ENCODE measurements at places on chromosomes 11 and 22.

DNA sequence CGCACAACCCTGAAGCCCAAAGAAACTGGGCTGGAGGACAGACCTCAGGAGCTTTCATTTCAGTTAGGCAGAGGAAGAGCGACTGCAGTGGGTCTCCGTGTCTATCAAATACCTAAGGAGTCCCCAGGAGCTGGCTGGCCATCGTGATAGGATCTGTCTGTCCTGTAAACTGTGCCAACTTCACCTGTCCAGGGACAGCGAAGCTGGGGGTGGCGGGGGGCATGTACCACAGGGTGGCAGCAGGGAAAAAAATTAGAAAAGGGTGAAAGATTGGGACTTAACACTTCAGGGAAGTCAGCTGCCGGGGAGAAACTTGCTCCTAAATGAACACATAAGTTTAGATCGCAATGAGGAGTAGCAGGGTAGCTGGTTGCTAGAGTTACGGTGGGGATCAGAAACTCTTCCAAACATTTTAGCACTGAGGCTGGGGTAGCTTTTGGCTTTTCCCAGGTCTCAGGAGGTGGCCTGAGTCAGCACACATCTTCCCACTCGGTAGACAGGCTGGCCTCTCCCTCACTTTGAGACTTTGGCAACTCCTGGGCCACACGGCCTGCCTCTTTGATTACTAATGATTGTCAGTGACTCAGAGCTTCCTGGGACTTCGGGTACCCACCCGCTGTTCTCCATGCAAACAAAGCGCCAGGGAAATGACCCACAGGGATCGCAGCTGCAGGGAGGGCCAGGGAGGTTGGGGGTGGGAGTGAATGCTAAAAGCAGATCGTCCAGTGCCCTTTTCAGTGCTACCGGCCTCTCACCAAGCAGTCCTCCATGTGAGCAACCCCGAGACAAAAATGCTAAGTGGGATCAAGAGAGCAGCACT lies 2.9 kb upstream of the MTFP1 start:
- DNase-seq = peak; percentile 4

- DNase-seq = no peak
Measured at GRCh38 chr22:50305923-50306566, 1.4 kb downstream of the PLXNB2 start.

DNA sequence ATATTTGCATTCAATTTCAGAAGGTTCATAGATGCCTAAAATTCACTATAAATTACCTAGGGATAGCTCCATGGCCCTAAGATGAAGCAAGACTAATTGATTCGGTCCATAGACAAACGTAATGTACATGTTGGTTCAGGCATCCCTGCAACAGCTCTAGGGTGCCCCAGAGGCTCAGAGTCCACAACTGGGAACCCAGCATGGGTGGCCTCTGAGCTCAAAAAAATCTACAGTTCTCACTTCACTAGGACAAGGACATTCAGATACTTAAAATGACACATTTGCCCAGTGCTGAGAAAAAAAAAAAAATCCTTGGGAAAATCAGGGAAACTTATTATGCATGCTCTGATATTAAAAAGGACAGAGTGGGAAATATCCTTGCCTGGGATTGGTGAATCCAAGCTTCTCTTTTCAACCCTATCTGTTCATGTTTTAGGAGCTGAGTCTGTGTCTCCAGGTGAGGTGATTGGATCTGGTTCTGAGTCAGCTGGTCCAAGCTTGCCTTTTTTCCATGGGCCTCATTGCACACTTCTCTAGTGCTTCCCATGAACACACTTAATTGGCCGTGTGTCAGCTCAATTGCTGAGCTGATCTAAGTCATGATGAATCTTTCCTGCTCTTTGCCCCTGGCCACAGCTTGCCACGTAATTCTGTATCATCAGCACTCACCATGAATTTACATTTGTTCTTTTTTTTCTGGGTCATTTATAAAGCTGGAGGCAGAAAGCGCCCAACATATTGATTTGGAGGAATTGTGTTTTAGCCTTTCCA lies 116.3 kb upstream of the RCN1 start:
- DNase-seq = no peak

DNA sequence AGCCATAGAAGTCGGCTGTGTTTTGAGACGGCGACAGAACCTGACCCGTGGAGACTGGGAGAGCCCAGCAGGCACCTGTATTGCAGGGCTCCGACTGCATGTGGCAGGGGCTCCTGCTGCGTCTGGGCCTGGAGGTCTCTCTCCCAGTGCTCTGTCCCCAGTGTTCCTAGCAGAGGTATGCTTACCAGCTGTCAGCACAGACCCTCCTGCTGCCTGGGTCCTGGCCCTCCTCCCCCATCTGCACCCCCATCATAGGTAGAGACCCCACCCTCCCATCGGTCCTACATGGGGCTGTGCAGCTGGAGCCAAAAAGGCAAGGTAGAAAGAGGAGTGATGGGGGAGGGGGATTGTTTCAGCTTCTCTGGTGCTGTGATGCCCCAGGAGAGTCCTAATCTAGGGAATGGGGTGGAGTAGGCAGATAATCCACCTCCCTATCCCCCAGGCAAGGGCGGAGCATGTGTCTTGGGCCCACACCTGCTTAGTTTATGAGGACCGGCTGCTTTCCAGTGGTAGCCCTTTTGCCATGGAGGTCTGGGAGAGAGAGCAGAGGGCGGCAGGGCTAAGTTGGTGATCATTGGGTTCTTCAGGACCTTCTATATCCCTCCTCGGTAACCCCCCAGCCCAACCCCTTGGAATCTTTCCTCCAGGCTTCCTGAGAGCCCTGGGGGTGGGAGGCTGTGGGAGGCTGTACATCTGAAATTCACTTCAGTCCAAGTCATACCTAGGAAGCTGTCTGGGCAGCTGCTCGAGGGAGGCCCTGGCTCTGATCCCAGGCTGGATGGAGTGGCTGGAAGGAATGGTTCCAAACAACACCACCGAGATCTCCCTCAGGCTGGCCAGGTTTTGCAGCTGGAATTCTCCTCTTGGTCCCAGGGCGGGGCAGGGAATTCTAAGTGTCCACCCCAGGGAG lies 5.3 kb downstream of the SLC7A4 start:
- no peak for DNase-seq

DNA sequence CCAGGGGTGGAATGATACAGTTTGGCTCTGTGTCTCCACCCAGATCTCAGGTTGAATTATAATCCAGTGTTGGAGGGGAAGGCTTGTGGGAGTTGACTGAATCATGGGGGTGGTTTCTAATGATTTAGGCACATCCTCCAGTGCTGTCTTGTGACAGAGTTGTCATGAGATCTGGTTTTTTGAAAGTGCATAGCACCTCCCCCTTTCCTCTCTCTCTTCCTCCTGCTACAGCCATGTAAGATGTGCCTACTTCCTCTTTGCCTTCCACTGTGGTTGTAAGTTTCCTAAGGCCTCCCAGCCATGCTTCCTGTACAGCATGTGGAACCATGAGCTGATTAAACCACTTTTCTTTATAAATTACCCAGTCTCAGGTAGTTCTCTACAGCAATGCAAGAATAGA lies 45.1 kb downstream of the THAP12 start:
- no peak for DNase-seq

- no peak for DNase-seq
Measured at GRCh38 chr22:40890881-40891280, 29.0 kb upstream of the DNAJB7 start.

DNA sequence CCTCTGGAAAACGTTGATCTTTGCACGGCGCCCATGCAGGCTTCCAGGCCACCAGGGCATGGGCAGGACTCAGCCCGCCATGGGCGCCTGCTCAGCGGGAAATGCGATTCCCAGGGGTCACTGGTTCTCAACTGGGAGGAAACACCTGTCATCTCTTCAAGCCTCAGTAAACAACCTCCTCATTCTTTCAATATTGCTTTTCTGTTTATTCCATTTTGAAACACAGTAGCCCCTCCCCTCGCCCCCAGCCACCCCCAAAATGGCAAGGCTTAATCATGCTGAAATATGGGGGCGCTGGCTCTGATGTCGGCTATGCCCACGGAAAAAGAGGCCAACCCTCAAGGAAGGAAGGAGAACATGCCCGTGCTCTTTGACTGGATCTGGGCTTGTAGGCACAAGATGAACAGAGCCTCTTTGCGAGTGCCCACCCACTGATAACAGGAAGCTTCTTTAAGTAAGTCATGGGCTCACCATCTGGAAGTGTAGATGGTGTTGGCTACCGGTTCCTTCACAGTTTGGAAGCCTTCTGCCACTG lies 594 bp upstream of the POU2AF1 start:
- DNase-seq = no peak

DNA sequence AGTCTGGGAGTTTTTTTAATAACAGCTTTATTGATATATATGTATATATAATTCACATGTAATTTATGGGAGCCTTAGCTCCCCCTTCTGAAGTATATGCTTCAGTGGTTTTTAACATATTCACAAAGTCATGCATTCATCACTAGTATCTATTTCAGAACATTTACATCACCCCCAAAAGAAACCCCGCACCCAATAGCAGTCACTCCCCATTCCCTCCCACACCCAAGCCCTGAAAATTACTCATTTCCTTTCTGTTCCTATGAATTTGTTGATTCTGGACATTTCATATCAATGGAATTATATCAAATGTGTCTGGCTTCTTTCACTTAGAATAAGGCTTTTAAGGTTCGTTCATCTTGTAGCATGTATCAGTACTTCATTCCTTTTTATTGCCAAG lies 35.6 kb upstream of the SYT7 start:
- DNase-seq = no peak

DNA sequence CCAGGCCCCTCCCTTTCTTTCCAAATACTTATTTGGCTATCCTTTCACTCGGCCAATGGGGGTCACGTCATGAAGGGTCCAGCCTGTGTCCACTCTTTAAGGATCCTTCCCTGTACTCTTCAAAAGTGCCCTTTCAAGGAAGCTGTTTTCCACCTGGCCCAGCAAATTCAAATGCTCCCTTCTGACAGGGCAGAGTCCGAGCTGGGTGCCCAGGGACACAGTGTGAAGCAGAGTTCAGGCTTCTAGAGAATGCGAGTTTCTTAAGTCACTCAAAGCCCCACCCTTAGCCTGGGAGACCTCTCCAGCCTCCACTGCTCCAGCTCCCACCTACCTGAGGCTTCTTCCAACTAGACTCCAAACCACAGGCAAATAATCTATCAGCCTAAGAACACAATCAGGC lies 5.5 kb upstream of the APOA1 start:
- no peak for DNase-seq

DNA sequence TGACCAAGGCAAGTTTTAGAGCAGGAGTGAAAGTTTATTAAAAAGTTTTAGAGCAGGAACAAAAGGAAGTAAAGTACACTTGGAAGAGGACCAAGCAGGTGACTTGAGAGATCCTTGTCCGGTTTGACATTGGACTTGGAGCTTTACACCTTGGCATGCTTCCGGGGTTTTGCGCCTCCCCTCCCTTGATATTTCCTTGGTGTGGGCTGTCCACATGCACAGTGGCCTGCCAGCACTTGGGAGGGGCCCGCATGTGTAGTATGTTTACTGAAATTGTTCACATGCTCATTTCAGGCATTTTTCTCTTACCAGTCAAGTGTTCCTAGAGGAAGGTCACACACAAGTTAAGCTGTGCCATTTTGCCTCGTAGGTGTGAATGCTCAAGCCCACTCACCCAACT lies 19.0 kb upstream of the THRSP start:
- DNase-seq = no peak

- no peak for DNase-seq
Measured at GRCh38 chr11:9600644-9601036, 27.2 kb downstream of the WEE1 start.

DNA sequence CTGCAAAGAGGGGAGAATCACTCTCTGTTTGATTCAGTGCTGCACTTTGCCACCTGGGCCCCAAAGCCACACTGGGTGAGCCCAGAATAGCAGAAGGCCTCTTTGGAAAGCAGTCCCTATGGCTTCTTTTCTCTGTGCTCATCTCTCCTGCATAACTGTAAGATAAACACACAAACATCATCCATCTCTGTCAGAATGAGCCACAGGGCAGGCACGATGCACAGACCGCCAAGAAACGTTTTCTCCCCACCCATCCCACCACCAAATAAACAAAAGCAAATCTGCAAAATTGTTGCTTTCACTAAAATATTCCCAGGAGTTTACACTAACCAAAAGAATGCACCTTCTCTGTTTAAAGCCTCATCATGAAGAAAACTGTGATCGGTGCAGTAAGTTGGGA lies 196.4 kb upstream of the POU2AF2 start:
- DNase-seq = no peak

- DNase-seq = no peak
Measured at GRCh38 chr11:23976426-23976825, 520.4 kb upstream of the LUZP2 start.

DNA sequence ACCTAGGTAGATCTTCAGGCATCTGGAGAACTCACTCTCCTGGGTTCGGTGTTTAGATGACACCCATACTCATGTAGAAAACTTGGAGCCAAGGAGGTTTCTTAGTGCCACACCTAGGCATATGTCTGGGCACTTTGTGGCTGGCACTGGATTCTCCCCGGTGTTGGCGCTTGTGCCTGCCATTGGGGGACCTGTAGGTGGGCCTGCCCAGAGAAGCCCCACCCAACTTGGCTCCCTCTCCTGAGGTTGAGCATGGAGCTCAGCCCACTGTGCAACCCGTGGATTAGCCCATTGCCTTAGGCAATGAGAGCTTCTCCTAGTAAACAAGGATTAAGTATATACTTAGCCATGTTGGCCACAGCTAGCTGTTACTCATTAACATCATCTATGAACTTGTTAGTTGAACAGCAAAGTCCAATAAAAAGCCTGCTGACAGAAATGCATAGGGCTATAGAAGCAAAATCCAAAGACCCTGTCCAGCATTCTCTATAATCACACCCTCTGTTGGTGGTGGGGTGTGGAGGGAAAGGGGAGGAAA lies 335.5 kb upstream of the CHORDC1 start:
- no peak for DNase-seq

All from CD4-positive, alpha-beta T cell treated with Interleukin-10 for 1 hour (primary cell).